Colonic mucosa (tissue), 4 donors: ENCODE measurements at places on chromosomes 5 and 9. TPM values are rescaled to one million over a fixed set of nuclear protein-coding genes. Genes with fewer than 3 reads are reported as not detected.

DNA sequence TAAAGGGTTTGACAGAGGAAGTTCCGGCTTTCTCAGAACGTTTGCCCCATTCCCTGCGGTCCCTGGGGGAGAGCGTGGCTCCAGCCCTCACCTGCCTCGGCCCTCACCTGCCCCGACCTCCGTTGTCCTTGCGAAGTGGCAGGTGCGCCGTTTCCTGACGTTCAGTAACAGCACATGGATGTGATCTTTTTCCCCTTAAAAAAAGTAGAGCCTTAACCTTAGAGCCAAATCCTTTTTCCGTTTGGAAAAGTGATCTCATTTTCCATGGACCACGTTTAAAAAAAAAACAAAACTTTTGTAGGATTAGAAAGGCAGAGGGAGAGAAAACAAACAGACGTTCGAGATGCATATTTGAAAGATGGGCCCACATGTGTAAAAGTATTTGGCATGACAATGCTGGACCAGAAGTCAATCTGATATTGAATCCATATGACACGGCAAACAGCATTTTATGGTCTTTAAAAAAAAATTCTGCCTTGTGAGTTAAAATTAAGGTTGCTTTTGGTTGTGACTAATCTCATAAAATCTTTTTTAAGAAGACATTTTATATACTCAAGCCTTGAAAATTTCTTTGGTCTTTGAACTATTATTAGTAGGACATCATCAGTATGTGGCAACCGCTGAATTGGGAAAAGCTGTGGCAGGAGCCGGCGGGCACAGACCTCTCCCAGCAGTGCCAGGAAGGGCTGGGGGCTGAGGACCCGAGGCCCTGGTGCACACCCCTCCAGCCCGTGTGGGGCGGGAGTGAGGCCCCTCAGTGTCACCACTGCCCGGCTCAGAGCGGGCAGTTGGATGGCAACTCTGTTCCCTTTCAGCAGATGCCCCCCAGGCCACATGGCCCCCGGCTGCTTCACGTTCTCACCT is 42.5 kb upstream of the EXOC3 start:
- no peak overlapping the region for H3K4me3 ChIP-seq
- peak overlapping the region; percentile 45 for H3K27ac ChIP-seq
- DNase-seq = peak; percentile 13
- peaks cover 9% of the 10 kb centered on the region for H3K27me3 ChIP-seq
- H3K36me3 ChIP-seq = no peaks in the 10 kb centered on the region

Gene ACTBL2
- total RNA-seq = not detected

Gene TGFBI
- total RNA-seq = 47.5 TPM

GRCh38 chr9:134559013-134559412 is 82.6 kb upstream of the COL5A1 start:
- H3K36me3 ChIP-seq = no peaks in the 10 kb centered on the region
- no peaks in the 10 kb centered on the region for H3K4me1 ChIP-seq
- no peak overlapping the region for H3K4me3 ChIP-seq
- H3K27me3 ChIP-seq = no peaks in the 10 kb centered on the region

DNA sequence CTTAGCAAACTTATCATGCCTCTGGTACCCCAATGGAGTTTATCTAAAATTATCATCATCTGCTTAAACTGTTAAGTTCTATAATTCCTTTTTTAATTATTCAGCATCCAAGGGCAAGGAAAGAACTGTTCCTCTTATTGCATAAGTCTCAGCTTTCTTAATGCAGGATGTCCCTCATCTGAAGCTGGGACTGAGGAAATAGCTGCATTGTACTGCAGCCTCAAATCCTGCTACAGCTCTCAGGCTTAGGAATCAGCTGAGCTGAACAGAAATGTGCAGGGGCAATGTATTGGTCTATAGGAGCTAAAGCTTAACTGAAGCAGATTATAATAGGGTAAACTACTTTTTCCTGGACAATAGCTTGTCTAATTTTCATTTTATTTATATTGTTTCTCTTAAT is 48.0 kb downstream of the HAPLN1 start:
- no peak overlapping the region for H3K27ac ChIP-seq
- no peaks in the 10 kb centered on the region for H3K36me3 ChIP-seq
- no peak overlapping the region for H3K4me3 ChIP-seq
- no peak for DNase-seq

DNA sequence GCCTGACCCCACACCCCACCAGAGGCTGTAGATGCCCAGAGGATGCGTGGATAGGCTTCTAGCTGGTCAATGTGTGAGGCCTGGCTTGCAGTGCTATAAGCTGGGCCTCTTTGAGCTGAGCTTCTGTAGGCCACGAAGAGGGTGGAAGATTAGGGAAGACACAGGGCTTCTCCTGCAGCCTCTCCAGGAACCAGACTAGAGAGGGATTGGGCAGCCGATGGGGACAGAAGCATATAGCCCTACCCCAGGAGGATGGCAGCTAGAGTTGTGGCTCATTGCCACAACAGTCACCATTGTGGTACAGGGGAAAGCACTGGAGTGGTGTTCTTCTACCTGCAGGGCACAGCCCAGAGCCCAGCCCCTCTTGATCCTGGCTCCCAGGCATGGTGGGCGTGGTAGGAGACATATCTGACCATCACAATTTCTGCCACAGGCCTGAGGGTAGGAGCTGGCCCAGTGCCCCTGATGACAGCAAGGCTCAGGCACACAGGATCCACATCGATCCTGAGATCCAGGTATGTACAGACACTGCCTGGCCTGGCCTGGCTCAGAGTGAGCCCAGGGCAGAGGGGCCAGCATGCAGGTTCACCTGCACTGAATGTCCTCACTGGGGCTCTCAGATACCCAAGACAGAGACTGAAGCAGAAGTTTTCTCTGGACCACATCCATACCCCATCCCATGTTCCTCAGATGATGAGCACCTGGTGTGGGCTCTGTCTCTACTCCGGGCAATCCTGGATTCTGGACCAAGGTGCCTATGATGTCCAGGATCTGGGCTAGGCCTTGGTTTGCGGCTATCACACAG is 8.7 kb downstream of the PDLIM4 start:
- peak overlapping the region; percentile 72 for H3K27ac ChIP-seq
- no peak overlapping the region for H3K4me3 ChIP-seq
- peak; percentile 20 for DNase-seq
- no peaks in the 10 kb centered on the region for H3K27me3 ChIP-seq
- peaks cover 20% of the 10 kb centered on the region for H3K4me1 ChIP-seq
